ENCODE measurements at places on chromosomes 12 and 14.

DNA sequence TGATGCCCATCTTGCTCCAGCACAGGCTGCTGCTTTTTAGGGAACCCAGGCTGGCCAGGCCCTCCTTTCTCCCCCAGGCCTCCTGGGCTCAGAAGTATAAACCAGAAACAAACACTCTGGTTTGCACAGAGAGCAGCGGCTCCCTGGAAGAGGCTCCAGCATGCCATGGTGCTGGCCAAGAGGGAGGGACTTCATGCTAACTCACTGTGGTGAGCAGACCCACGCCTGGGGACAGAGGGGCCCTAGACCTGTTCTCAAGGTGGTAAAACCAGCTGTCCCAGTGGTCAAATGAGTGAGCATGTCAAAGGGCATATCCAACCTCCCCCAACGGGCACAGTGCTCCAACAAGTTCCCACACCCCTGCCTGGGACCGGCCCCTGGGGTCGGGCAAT, 15.5 kb downstream of the BCL11B start:
- DNase-seq = no peak

DNA sequence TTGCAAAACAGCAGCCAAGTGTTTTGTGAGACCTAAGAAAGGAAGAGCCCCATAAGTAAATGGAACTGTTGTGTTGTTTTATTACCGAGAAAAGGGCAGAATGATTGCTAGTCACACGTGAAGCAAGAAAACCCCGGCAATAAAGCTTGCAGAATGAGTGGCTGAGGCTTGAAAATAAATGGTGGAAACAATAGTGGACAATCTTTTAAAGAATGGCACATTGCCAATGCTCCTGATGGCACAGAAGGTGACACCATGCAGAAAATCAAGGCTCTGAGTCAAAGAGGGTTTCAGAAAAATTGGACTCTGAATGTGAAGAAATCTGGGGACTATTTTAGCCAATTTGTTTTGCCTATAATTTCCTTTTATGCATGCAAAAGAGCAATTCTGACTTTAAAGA, 4.0 kb upstream of the AQP2 start:
- no peak for DNase-seq

- DNase-seq = no peak
Measured at GRCh38 chr12:79644274-79645234, 46.2 kb downstream of the PAWR start.

DNA sequence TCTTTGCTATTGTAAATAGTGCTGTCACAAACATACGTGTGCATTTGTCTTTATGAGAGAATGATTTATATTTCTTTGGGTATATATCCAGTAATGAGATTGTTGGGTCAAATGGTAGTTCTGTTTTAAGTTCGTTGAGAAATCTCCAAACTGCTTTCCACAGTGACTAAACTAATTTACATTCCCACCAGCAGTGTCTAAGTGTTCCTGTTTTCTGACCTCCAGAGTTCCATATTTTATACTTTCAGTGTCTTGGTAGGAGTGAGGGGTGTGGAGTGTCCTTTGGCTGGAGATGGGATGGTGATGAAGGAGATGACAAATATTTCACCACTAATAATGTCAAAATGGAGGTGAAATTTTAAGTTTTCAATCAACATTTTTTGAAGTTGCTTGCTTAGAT, 86.4 kb downstream of the DACT1 start:
- no peak for DNase-seq

- no peak for DNase-seq
Measured at GRCh38 chr14:76514213-76514998, 138.5 kb downstream of the ESRRB start.
